IMR-90 (cell line): ENCODE measurements at places on chromosomes 7 and 10. TPM values are rescaled to one million over a fixed set of nuclear protein-coding genes. Genes with fewer than 3 reads are reported as not detected.

- peak; percentile 29 for DNase-seq
Measured at GRCh38 chr10:3761021-3761686, 23.9 kb downstream of the KLF6 start.

DNA sequence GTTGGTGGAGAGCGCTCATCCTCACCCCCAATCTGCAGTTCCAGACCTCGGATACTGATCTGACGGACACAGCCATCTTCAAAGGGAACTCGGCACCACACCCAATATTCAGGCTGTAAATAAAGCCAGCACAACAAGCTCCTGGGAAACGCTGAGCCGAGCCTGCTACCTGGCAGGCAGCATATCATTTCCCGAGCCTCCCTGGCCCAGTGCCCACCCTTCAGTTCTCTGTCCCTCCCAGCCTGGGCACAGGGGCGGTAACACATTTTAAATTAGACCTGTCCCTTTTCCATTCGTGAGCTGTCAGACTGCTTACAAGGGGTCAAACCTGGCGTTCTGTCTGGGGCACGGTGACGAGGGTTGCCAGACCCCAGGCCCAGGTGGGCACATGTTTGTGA, 250.5 kb downstream of the ARHGAP12 start:
- DNase-seq = no peak

DNA sequence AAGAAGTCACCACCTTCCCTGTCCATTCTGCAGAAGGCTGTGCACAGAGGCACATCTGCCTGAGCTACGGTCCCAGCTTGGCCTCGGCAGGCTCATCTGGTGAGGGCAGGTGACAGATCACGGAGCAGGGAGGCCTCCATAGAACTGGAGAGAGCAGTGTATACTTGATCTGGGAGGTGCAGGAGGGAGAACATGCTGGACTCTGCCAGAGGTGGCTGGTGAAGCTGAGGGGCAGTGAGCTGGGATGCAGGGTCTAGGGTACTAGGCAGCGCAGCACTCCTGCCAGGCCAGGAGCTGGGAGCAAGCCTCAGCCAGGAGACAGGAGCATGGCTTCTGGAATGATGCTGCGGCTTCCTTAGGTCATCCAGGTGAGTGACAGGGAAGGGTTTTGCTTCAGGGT, 553.0 kb downstream of the TCERG1L start:
- no peak for DNase-seq

- no peak for DNase-seq
Measured at GRCh38 chr10:75861582-75861981, 430.2 kb downstream of the LRMDA start.

DNA sequence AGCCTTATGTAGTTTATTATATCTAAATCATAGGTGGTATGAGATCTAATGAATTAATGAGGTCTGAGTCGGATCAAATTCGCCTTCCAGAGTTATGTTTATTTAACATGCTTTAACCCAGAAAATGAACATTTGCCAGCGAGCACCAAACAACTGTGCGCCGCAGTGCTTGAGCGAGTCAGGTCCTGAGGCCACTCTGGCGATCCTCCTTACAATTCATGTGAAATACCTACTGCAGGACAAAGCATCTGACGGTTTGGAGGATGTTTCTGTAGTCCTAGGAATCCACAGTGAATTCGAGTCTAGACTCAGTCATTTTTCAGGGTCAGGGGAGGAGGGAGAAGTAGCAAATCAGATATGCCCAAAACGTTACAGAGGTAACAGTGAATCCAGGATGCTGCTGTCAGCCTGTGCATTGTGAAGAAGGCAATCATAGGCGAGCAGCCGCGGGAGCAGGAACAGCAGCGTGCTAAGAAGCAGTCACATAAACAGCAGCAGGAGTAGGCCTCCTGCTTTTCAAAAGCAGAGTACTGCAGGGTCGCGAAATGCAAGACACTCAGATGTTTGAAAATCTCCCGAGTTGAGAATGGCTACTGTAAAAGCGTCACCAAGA, 120.2 kb downstream of the CACNB2 start:
- DNase-seq = peak; percentile 6

GRCh38 chr10:111934931-111935330, 248.6 kb downstream of the GPAM start:
- no peak for DNase-seq

DNA sequence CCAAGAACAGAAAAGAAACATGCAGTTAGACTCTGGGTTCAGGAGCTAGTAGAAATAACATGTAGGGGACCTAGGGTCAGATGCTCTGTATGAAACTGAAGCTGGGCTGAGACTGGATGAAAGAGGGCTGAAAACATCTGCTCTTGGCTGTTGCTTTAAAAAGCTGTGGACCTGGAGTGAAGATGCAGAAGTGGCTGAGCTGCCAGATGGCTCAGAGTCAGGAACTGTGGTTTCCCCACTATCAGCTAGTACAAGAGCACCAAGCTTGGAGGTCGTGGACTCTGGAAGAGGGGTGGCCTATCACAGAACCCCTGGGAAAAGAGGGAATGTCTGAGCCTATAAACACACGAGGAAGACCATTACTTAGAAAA, 5.9 kb downstream of the ADK start:
- DNase-seq = peak; percentile 60

DNA sequence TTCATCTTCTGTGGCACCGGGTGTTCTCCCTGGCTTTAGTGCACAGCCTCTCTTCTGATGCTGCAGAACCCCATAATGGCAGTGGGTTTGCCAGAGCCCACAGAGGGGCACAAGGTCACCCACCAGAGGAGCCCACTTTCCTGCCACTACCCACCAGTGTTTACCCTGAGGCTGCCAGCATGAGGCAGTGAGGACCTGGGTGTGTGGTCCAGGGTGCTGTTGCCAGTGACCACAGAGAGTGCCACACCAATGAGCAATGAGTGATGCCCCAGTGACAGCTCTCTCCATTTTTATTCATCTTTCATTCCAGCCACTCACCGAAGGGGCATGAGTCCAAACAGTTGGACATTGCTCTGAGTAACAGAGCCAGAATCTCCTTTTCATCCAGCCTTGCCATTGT, 34.8 kb downstream of the MTURN start:
- DNase-seq = no peak

Gene CPA2
- not detected in 2 replicates for total RNA-seq

Gene CYP3A5
- total RNA-seq = not detected in 2 replicates

Gene SLC13A4
- total RNA-seq = 0.56 TPM in 1 of 2 replicates, not detected in the other

Gene FGFBP3
- total RNA-seq = under 0.01 and 0.28 TPM in 2 replicates

Gene OR6B1
- not detected in 2 replicates for total RNA-seq

Gene DNMBP
- 10.9 and 13.6 TPM in 2 replicates for total RNA-seq

Gene FAM25A
- not detected in 2 replicates for total RNA-seq
